Stimulated activated CD8-positive, alpha-beta memory T cell treated with anti-CD3 and anti-CD28 coated beads, Interleukin-7, amount 100 ng/mL, for 24 hours (primary cell): ENCODE measurements at places on chromosomes 3 and 15.

- DNase-seq, result no peak
Observed at GRCh38 chr15:50241684-50242450, 23.7 kb downstream of the HDC start.

GRCh38 chr3:79297245-79297960 is 470.4 kb downstream of the ROBO1 start:
- DNase-seq, result no peak

DNA sequence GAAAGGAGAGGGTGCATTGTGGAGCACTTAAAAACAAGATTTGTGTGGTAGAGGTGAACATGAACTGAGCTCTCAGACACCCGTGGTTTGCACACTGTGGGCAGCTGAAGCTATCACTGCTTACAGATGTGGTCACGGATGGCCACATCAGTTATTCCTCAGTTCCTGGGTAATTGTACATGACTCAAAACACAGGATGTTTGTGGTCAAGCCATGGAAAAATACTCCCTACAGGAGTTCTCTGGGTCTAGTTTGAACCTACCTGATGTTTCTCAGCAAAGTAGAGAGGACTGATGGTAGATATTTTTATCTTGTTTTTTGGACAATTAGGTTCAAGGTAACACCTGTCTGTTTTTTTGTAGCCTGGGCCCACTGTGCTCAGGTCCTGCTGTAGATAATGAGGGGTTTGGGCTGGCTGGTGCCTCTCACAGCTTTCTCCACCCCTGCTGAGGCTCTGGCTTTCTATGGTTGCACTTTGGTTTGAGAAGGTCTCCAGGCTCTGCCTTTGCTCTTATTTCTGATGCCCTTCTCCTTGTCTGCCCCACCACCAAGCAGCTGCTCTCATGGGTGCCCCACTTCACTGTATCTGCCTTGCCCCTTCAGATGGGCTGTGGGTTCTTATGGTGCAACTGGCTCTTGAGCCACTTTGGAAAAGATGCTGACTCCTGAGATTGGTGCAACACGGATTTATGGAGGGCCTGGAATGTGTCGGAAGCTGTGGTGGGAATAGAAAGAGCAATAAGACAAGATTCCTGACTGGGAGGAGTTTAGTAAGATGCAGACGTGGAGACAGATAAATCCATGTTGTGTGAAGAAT is 40.1 kb downstream of the CDCP1 start:
- DNase-seq, result peak; percentile 25

DNA sequence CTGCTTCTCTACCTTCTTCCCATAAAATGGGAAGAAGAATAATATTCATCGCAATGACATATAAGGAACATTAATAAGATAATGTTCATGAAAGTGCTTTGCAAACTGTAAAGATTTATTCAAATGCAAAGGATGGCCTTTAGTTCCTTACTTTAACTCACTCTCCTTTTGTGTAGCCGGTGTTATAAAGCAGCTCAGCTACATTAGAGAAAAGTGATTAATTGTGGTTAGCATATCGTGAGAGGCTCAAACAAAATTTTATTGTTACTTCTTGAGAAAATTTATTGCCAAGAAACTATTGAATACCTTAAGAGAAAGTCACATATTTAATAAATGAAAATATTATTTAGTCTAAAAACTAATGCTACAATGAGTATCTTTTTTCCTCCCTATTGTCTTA is 250.7 kb upstream of the NR2E3 start:
- no peak for DNase-seq
